Iris pigment epithelial cell (primary cell): ENCODE measurements at places on chromosomes 4 and X.

GRCh38 chrX:152028579-152028978, 54.1 kb upstream of the GABRE start:
- no peak for DNase-seq

DNA sequence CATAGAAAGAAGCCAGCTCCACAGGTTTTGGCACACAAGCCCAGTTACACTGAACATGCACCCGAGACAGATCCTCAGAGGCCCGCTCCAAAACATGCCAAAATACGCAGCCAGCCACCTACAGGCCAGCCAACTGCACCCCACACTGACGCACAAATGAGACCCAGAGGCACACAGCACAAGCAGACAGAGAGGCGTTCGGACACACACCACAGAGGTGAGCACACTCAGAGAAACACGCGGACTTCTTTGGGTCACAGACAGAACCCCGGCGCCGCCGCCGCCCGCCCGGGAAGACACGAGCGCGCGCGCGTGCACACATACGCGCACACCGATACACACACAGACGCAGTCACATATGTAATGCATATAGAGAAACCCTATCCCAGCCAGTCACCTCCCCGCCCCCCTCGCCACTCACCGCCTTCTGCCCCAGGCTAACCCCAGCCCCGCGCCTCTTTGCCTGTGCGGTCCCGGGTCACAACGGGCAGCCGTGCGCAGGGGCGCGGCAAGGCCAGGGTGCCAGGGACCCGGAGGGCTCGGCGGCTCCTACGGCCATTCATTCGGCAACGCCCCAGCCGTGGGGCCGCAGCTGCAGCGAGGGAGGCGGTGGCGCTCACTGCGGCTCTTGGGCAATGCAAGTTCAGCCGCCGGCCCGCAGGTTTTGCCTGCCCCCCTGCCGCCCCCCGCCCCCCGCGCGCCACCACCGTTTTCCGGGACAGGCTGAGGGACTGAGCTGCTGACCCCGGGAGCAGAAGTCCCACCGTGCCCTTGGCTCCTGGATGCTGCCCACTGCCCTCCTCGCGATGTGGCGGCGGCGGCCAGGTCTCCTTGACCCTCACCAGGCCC, 553 bp downstream of the SEPTIN6 start:
- no peak for DNase-seq

GRCh38 chr4:158050942-158051341, 121.9 kb downstream of the GASK1B start:
- no peak for DNase-seq

GRCh38 chrX:20527558-20528011, 260.9 kb upstream of the RPS6KA3 start:
- no peak for DNase-seq

DNA sequence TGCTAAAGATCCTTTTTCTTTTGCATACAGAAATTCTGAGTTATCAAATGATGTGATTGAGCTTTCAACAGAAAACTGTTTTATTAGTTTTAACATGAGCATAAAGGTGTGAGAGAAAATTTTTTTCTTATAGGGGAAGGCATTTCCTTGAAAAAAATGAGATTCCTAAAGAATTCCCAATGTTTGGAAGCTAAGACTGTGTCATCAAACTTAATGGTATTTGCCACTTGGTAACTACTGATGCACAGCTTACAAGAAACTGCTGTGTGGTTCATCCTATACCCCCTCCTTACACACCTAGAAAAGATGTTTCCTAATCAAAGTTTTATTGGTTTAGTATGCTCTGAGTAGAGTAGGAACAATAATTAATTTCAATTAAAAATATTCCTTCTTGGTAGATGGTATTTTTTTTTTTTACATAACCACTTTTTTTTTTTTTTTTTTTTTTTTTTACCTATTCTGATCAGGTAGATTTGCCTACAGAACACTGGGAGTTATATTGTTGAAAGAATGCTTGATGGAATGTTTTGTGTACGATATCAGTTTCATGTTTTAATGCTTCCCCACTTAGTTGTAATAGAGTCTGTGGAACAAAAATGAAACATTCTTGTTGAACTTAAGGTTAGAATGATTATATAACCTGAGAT, 6.0 kb downstream of the PTPN13 start:
- no peak for DNase-seq

DNA sequence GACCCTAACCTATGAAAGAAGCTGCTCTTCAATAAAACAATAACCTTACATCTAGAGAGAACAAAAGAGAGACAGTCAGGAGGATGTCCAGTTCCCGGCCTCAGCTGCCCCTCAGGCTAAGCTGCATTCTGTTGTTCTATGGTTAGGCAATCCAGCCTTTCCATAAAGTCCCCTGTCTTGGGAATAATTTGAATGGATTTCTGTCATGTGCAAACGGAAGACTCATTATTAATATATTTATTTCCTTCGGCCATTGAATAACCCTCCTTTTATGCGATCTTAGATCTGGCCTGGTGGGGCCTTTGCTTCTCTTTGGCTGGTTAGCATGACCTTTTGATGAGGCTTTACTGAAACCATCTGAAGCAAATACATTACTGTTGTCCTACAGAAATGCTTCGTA, 80.1 kb downstream of the ANKRD50 start:
- DNase-seq = no peak

DNA sequence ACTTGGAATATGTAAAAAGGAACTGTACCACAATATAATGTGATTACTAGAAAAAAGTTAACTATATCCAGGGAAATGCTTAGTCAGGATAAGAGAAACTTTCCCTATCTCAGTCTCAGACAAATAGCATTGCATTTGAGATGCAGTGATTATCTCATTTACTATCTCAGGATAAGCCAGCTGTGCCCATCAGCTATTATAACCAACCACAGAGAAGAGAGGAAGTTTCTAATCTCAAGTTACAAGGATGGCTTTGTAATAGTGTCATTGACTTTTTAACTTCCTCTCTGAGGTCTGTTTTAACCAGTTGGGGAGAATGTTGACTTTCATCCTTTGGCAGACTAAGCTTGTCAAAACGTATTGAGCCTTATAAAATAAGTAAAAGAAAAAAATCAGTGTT, 56.5 kb downstream of the SNX25 start:
- peak; percentile 83 for DNase-seq

- DNase-seq = no peak
Observed at GRCh38 chr4:31341601-31342359, 621.6 kb downstream of the PCDH7 start.

DNA sequence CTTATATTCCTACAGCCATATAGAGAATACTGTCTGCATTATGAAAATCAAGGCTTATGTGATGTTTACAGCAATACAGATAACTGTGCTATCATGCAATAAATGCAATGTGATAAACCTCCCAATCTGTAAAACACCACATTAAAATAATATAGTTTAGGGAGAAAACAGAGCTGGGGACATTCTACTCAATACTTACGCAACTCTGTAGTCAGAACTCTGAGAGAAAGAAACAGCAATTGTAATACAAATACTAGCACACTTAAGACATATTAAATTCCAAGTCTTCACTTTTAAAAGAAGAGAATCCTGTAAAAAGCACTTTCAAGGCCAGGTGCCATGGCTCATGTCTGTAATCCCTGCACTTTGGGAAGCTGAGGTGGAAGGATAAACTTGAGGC, 61.4 kb downstream of the ANKRD17 start:
- DNase-seq = peak; percentile 46

DNA sequence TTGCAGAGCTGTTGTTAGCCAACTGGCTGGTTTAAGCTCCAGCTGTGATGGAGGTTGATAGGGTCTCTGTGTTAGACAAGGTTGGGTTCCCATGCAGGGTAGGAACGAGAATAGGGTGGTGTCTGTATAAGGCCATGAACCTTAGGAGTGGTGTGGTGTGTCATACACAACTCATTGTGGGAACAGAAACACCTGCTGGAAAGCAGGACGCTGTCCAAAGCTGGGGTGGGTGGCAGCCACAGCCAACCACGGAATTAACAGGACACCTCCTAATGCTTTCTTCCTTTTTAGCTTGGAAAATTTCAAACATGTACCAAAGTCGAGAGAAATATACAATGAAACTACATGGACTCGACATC, 94.4 kb downstream of the ARHGAP10 start:
- DNase-seq = no peak

DNA sequence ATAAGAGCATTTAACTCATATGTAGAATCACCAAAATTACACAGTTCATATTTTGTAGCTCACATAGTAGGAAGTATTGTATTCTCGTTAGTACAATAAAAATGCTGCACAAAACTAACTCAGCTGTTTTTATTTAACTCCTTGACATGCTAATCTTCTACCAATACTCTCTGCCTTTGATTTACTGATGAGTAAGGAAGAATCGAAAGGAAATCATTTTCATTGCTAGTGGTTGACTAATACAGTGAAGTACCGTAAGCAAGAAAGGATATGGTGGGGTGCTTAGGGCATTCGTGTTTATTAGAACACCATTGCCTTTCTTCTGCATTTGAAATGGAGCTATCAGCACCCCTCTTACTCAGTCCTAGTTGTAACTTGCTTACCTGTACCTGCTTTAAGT, 1239.1 kb upstream of the TENM3 start:
- no peak for DNase-seq

- peak; percentile 25 for DNase-seq
Observed at GRCh38 chr4:7105276-7105675, 37.4 kb upstream of the GRPEL1 start.

- peak; percentile 81 for DNase-seq
Observed at GRCh38 chrX:66635360-66635759, 3.5 kb downstream of the EDA2R start.

GRCh38 chr4:31037703-31038102, 317.5 kb downstream of the PCDH7 start:
- DNase-seq = no peak

GRCh38 chr4:14652522-14652921, 349.8 kb upstream of the CPEB2 start:
- DNase-seq = no peak

- DNase-seq = peak; percentile 31
Observed at GRCh38 chrX:23938690-23939089, 30.9 kb downstream of the CXorf58 start.

DNA sequence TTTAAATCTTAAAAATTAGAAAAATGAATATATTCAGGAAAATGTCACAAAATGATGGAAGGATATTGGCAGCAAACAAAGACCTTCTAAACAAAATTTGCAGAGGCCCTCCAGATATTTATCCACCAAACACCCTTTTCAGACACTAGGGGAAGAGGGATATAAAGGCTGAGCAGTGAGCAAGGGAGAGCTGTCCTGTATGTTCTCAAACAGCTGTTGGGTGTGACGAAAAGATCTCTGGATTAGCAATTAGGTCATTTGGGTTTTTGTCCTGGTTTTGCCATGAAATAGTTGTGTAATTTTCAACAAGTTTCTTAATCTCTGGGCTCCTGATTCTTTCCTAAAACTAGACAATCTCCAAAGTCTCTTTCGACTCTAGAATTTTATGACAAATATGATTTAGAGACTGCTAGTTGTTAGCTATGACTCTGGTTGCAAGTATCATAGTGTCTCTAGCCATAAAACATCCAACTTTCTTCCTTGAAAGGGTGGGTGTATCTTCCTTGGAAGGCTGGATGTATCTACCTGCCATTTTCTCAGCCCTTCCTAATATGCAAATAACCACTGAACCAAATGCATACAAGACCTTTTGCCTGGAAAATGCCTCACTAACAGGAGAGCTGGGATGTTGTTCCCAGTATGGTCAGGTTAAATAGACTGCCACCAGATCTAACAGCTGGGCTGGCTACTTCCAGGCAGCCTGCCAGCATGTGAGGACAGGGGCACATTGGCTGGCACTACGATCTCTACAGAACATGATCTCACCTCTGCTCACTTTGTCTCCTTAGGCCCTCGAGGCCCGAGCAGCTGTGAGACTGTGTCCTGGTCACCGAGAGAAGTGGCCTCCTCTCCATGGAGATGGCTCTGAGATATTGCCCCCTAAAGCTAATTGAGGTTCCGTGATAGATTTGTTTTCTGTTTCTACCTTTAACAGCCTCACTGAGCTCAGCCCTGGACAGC, 225.5 kb upstream of the JADE1 start:
- DNase-seq = no peak

DNA sequence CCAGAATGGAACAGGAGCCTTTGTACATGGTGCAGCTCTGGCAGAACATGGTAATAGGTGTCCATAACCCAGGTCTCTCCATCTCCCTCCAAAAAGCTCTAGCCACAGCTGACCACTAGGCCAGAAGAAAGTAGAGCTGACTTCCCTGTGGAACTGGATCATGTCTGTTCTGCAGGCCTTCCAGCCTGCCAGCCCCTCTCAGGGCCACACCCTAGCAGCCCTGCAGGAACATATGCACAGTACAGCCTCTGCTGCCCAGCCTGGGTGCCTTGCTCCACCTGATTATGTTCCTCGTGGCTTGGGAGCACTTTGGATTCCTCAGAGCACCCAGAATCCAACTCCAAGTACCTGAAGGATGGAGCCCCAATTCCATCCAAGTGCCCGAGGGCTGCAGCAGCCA, 12.0 kb downstream of the NDST3 start:
- DNase-seq = no peak

DNA sequence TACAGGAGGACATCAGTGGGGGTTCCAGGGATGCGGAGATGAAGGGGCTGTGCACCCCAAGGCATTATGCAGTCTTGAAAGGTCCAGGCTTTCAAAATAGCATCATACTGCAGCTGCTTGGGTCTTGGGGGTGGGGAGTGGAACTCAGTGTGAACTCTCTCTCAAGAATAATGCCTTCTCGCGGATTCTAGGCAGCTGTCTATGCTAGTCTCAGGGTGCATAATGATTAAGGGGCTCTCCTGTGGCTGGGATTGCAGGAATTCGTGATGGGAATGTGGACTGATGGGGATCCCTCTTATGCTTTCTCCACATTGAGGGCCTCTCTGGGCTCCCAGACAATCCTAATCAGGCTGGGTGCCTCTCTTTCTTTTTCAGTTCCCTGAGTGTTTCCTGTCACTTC, 172.2 kb upstream of the ARHGAP24 start:
- no peak for DNase-seq

- DNase-seq = no peak
Observed at GRCh38 chrX:110698696-110699095, 96.9 kb downstream of the CHRDL1 start.

DNA sequence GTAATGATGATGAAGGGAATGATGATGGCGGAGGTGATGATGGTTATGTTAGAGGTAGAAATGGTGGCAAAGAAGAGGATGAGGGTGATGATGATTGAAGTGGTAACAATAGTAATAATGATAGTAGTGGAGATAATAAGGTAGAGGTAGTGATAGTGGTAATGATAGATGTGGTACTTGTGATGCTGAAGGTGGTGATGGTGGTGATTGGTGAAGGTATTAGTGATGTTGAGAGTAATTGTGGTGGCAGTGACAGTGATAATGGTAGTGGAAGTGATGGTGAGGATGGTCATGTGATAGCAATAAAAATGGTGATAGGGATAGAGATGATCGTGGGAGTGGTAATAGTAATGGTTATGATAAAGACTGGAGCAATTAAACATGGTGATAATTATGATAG, 108.8 kb downstream of the EFNB1 start:
- no peak for DNase-seq

GRCh38 chr4:23856630-23857029, 33.2 kb downstream of the PPARGC1A start:
- no peak for DNase-seq
